NCI-H1930 (cell line): ENCODE measurements at places on chromosomes 4 and X.

DNA sequence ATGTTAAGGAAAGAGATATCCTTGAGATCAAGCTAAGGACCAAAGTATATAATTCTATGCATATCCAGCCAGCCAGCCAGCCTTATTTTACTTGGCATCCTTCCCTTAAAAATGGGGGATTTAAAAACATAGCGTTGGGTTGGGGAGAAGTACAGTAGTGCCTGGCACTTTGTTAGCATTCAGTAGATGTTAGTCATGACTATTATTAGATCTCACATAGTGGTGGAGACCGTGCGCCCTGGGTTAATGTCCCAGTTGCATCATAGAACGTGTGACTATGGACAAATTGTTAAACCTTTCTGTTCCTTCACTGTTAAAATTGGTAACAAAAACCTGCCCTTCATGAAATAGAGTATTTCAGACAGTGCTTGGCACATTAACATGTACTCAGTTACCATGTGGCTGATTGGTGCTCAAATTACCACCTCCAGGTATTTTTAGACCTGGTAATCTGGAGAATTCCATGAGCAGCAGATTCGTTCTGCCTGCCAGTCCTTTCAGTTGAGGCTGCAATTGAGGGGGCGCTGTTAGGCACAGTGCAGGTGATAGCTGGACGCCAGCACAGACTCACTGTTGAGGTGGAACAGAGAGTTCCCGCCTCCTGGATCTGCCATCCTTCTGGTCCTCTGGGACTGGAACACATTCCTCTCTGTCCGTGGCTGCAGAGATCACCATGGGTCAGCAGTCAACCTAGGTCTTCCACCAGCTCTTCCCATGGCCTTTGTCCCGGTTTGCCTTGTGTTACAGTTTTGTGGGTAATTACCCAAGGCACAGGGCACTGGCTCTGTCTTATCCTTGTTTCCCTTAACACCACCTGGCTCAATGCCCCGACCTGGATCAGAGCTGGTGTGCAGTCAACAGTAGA is 31.7 kb downstream of the RBBP7 start:
- no peak for DNase-seq

DNA sequence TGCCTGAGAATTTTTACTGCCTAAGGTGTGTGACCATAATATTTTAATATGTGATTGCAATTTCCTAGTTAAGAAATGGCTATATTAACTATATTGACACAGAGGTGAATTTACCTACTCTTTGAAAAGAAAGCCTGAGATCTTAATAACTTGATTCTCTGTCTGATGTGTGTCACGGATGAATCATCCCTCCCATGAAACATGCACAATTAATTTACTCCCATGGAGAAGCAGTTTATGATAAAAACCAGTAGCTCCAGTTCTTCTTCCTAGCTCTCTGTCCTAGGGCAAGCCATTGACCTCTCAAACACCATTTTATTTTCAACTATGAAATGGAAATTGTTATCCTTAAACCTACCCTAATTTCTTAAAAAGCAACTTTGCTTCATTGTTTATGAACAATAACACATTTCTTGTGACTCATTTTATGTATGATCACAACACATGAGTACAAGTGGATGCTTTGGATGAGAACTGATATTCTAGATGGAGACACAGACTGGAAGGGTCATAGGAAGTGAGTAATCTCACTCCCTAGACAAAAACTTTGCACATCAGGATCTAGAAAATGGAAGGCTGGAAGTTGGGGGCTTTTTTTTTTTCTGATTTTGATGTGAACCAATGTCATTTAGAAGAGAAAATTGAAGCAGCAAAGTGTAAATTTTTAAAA is 438.3 kb downstream of the GPAT3 start:
- no peak for DNase-seq

DNA sequence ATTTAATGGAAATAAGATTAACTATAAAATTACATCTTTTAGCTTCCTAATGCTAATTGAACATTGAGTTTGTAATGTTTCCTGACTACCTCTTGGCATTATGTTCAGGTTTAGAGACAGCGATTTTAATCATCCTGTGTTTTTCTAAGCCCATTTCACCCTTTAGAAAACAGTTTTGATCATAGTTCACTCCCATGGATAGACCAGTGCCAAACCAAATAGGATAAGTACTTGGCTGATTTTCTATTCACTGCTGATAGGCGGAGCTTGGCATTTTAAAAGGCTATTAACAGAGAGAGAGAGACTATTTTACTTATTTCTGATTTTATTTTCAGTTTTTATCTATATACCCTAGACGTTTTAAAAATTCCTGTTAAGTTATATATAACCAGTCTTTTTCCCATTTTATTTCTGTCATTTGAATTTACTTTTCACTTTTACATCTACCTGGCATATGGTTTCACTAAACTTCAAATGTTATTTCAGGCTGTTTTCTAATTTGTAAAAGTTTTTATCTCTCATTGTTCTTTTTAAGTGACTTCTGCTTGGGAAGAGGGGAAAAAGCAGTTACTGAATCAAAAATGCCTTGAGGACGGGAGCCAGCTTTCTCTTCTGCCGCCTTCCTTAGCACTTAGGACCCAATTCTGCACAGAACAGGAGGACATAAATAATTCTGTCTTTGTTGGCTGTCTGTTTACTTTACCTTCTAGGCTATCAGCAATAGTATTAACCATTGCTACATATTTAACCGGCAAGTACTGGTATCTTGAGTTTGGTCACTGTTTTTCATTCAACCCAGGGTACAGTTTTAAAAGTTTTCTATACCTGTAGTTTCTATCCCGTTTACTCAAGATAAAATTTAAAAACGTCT is 46.4 kb downstream of the SGMS2 start:
- DNase-seq, result peak; percentile 14

- DNase-seq, result no peak
These were observed 46.2 kb downstream of the SLC9A7 start for GRCh38 chrX:46712764-46713163.

DNA sequence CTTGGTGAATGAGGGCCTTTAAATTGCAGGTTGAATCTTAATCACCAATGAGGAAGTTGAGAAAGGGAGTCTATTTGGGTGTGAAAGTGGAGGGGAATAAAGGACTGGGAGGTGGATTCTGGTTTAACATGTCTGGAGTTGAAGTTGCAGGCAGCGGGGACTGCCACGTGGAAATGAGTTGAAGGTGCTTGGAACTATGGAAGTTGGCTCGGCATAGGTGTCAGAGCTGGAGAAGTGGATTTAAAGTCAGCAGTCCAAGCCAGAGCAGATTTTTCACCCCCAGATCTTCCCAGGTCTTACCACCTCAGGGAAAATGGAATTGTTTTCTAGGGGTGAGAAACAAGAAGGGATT is 44.9 kb downstream of the TIGD4 start:
- no peak for DNase-seq

GRCh38 chr4:89949782-89950387 is 55.2 kb downstream of the MMRN1 start:
- DNase-seq, result no peak

GRCh38 chr4:113823291-113823659 is 61.7 kb upstream of the CAMK2D start:
- no peak for DNase-seq

GRCh38 chr4:3639613-3640586 is 107.7 kb upstream of the LRPAP1 start:
- no peak for DNase-seq
